Daoy (cell line): ENCODE measurements at places on chromosomes 3 and 15. TPM values are rescaled to one million over a fixed set of nuclear protein-coding genes. Genes with fewer than 3 reads are reported as not detected.

GRCh38 chr3:134258761-134259347 lies 8.2 kb upstream of the RYK start:
- DNase-seq, result no peak

DNA sequence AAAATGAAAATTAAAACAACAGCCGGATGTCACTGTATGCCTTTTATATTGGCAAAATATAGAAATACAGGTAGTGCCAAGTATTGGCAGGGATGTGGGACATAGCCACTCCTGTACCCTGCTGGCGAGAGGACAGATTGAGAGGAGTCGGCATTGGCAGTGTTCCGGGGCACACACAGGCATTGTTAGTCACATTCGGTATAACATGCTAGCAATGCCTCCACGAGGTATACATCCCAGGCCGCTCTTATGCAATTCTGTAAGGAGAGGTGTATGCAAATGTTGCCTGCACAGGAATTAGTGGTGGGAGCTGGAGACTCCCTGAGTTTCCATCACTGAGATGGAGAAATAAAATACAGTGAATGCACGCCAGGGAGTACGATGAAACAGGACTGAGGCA lies 99.4 kb upstream of the DLG1 start:
- DNase-seq, result no peak

- no peak for DNase-seq
Observed at GRCh38 chr3:35679409-35680080, 40.2 kb downstream of the ARPP21 start.

CP gene
- total RNA-seq, result not detected in 2 replicates

- no peak for DNase-seq
Observed at GRCh38 chr3:74048699-74049098, 424.0 kb upstream of the PDZRN3 start.

GRCh38 chr3:21942328-21942727 lies 191.3 kb upstream of the ZNF385D start:
- DNase-seq, result no peak

DNA sequence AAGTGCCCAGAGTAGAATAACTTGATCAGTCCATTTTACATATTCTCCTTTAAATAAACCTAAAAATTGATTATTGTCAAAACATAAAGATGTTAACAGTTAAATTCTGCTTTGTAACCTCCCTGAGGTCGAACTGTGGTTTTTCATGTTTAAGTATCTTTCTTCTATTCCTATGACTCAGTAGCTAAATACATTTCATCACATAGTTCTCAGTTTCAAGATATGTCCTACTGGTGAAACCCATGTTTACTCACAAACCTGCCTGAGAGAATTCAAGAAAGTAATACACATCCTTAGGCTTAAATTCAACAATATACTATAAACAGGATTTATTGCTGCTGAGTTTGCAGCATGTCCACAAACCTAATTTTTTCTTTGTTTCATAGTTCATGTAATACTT lies 692.9 kb downstream of the ZPLD1 start:
- DNase-seq, result no peak

DNA sequence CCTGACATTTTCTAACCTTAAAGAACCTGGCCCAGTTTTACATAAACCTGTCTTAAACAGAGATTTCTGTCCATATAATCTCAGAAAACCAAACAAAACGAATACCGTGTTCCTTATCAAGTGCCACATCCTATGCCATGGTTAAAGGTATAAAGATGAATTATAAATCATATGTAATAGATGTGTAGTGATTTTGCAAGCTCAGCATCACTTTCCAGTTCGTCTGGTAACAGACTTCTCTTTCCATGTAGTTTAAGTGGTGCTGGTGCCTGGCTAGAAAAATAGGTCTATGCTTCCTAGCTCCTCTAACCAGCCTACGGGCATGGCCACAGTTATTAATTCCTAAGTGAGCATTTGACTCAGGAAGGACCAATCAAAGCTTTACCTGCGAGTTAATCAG lies 3.4 kb upstream of the GRM7 start:
- DNase-seq, result no peak

DNA sequence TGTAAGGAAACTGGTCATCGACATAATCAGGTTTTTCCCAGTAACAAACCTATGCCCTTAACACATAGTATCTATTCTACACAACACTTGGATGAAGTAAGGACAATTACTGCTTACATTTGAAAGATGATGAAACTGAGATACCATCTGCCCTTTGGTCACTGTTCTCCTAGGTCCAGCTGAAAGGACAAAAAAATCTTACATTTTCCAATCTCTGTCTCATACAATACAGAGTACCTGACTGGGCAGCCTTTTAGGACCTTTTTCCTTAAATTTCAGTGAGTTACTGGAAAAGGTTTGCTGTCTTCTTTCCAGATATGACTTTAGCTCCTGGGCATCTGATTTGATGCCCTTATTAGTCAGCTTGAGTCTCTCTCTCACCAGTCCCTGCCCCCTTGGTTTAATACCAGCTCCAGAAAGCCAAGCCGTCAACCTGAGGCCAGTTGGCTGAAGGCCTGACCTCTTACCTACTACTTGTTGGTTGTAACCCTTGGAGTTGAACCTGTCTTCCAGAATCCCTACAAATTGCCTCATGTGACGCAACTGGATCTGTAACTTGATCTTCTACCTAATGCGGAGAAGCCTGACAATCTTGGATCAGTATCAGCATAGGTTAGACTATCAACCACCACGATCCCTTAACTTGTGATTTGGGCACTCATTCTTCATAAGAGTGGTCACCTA lies 355.3 kb upstream of the ZNF385D start:
- no peak for DNase-seq

GRCh38 chr3:129326138-129326537 lies 47.5 kb downstream of the HMCES start:
- DNase-seq, result no peak

ARPIN gene
- 3.3 and 4.1 TPM in 2 replicates for total RNA-seq

- DNase-seq, result no peak
Observed at GRCh38 chr3:43022121-43022520, 43.0 kb downstream of the GASK1A start.

GRCh38 chr15:93049914-93050578 lies 39.0 kb downstream of the RGMA start:
- no peak for DNase-seq

DNA sequence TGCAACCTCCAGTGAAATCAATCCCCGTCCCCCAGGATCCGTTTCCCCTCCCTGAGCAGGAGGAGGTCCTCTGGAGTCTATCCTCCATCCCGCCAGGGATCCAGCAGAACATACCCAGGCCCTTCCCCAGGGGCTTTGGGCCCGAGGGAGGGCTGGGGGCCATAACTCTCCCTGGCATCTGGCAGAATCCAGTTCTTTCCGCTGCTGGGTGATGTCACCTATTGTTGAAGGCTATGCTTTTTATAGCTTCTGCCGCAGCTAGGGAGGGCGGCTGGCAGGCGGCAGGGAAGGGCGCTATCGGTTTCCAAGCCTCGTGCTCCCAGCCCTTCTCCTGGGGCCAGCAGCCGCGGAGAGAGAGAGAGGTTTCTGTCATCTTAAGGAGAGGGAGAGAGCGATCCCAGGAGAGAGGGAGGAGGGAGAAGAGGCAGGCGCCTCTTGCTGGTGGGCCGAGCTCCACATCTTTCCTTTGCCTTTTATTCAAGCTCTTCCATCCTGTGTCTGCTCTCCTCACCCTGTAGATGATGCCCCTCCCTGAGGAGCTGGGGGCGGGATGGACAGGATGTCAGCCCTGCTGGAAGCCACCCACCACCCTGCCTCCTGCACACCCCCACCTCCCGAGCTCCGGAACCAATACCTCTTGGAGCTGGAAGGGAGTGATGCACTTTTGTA lies 120.1 kb downstream of the ANP32A start:
- peak; percentile 28 for DNase-seq

KCNH8 gene
- not detected in 2 replicates for total RNA-seq
